Activated CD4-positive, alpha-beta memory T cell treated with anti-CD3 and anti-CD28 coated beads for 36 hours (primary cell): ENCODE measurements at places on chromosomes 4 and X. TPM values are rescaled to one million over a fixed set of nuclear protein-coding genes. Genes with fewer than 3 reads are reported as not detected.

DNA sequence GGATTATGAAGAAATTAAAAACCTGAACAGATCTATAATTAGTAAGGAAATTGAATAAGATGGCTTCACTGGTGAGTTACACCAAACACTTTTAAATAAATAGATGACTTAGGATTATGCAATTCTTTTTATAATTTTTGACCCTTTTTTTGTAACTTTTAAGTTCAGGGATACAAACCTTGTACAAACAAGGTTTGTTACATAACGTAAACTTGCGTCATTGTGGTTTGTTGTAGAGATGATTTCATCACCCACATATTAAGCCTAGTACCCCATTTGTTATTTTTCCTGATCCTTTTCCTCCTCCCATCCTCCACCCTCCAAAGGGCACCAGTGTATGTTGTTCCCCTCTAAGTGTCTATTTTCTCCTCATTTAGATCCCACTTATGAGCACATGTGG is 75.7 kb downstream of the CPEB2 start:
- no peak for DNase-seq

GRCh38 chrX:104195489-104196084 is 29.3 kb downstream of the FAM199X start:
- no peak for DNase-seq

- DNase-seq, result no peak
Measured at GRCh38 chr4:81486502-81486901, 14.8 kb upstream of the RASGEF1B start.

DNA sequence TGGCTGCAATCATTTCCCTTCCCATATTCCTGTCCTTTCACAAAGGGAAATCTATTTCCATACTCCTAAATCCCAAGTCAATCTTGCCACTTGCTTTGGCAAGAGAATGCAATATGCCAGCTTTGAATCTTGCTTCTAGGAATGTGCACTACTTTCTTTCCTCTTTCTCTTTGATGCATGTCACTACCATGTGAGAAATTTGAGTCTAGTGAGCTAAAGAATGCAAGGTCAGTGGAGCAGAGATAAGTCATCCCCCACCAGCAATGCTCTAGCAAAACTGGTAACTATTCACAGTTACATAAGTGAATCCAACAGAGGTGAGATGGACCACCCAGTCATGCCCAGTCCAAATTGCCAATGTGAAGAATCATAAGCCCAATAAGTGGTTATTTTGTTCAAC is 910.4 kb downstream of the RAB28 start:
- no peak for DNase-seq

The PPP4R3C gene
- total RNA-seq, result not detected

DNA sequence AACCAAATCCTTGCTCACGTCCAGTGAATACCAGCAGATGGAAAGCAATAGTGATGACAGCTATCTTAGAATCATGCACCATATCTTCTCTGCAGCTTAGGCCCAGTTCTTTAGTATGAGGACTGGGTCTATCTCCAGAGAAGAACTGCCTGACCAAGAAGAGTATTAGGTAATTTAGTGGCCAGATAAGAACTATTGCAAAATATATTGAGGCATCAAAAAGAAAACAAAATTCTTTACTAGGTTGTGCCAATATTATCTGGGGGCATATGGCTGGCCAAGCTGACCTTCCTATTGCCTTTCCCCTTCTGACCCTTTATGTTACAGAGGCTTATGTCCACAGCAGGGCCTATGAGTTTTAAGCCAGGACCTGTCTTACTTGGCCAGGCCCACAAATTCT is 91.2 kb downstream of the RLIM start:
- no peak for DNase-seq

DNA sequence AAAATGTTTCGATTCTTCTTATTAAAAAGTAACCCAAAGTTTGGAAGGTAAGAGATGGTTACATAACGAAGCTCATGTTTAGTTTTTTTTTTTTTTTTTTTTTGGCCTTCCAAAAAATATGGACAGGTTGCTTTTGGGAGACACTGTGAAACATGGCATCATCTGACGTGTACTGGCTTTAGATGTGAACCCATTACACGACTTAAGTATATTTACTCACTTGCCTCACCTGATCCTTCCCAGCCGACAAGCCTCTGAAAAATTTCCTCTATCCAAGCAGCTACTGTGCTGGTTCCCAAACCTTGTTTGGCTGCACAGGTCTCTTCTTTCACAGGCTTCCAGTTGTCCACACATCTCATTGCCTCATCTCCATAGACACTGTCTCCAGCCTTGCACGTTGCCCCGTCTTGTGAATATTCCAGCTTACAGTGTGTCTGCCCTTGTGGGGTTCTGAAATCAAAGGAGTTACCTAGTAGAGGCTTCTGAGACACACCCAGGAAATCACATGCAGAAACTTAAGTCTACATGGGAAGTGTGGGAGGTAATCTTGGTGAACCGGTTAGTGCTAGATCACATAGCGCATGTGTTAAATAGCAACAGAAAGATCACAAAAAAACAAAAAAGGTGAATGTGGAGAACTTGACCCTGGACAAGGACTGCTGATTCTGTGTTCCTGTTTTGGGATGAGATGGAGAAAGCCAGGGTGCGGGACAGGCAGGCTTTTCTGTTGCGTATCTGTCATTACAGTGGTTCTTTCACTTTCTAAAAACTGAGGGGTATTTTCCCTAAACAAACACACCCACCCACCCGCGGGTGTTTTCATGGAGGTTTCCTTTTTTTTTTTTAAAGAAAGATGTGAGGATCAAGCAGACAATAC is 328.6 kb downstream of the ARHGAP10 start:
- peak; percentile 28 for DNase-seq

DNA sequence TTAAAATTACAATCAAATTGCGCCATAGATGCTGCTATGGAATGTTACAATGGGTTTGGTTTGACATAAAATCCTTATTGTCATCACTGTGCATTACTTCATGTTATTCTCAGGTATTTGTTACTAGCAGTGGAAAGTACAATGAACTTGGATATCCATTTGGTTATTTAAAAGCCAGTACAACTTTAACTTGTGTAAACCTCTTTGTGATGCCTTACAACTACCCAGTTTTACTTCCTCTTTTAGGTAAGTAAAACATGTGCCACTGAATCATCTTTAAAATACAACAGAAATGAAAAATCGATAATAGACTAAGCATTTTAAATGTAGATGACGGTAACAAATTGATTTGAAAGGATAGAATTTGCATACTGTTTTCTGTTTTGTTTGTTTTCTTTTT is 35.6 kb downstream of the INTS6L start:
- DNase-seq, result no peak

DNA sequence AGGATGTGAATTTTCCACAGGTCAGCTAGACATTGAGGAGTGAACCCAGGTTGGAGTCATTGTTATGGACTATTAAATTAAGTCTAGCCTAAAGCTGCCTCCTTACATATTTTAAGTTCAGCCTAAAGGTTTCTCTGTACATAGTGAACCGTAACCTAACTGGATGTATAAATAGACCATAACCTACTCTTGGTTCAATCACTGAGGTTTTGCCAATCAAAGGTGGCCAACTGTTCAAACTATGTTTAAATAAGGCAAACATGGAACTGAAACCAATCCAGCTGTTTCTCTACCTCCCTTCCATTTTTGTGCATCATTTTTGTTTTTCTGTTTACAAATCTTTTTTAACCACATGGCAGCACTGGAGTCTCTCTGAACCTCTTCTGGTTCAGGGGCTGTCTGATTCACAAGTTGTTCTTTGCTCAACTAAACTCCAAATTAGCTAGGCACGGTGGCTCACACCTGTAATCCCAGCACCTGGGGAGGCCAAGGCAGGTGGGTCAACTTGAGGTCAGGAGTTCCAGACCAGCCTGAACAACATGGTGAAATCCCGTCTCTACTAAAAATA is 43.9 kb upstream of the SFRP2 start:
- no peak for DNase-seq

The ELF2 gene
- 24.2 TPM for total RNA-seq

The GAGE2A gene
- total RNA-seq, result not detected

GRCh38 chr4:34850968-34851367 is 1393.3 kb downstream of the ARAP2 start:
- no peak for DNase-seq
